ENCODE measurements at places on chromosomes 6 and 20.
A peak's percentile ranks its signal among the peaks of the same experiment; 100 is the strongest.

GRCh38 chr6:2899596-2899995, 3.5 kb downstream of the SERPINB9 start:
- DNase-seq = no peak

DNA sequence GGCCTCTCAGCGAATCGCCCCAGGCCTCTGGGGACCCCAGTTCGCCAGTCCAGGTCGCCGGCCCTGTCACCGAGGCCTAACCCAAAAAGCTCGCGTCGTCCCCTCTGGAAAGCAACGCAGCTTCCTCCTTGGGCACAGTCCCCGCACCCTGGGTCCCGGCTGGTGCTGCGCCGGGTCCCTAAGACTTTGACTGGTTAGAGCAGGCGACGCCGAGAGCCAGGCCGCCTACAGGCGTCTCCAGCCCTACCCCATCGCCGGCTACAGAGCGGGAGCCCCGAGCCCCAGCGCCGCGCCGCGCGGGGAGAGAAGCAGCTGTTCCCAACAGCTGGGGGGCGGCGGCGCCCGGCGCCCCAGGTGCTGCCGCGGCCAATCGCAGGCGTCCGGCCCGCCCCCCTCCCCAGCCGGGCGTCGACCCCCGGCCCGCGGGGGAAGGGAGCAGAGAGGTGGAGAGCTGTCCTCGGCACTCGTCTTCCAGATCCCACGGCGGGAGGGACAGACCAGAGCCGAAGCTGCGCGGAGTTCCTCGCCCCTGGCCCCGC, 540 bp upstream of the RBM24 start:
- DNase-seq = no peak

- DNase-seq = no peak
These were observed 169.2 kb upstream of the C6orf118 start for GRCh38 chr6:165478581-165478980.

DNA sequence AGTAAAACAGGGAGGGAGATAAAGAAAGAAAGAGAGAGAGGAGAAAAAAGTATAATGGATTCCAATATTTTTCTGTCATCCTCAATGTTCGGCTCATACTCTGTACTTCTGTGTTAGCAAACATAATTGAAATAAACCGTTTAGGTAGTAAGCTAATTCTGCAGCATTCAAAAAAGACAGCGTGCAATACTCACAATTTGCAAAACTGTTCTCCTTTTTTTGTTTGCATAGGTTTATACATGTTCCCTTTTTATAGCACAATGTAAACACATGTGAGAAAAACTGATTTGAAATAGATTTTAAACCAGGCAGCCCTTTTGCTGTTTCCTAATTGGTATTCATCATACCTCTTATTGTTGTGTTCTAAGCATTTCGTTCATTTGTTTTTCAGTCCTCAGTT, 188.9 kb downstream of the PLCB1 start:
- no peak for DNase-seq

DNA sequence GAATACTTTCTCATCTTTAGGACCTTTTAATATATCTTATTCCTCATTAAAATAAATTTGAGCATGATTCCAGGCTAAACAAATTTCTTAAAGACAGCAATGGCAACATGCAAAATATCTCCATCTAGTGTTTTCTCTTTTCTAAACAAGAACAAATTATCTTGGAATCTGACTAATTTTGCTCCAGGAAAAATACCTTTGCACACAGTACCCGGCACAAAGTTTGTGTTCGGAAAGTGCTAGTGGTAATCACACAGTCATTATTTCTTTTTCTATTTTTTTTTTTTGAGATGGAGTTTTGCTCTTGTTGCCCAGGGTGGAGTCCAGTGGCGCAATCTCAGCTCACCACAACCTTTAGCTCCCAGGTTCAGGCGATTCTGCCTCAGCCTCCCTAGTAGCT, 8.2 kb upstream of the EFHC1 start:
- no peak for DNase-seq

DNA sequence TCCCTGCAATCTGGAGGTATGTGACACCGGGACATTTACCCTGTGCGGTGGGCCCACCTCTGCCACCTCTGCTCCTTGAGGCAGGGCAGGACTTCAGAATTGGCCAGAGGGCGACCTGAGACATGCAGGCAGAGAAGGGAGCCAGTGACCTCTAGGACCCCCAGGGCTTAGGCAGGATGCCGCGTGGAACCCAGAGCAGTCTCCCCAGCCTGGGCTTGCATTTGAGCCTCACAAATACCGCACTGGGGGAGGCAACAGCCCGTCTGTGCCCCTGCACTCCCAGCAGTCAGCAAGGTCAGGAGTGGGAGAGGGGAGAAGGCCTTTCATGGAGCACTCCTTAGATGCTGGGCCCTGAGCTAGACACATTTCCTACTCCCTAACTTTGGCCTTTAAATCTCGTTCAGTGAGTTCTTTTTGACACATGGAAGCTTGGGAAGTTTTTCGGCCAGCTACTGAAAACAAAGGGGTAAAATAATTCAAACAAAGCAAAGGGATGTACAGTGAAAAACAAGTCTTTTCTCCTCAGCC, 41.7 kb downstream of the C20orf203 start:
- no peak for DNase-seq

GRCh38 chr6:4017834-4018170, 61.1 kb downstream of the FAM217A start:
- peak; percentile 61 for DNase-seq

DNA sequence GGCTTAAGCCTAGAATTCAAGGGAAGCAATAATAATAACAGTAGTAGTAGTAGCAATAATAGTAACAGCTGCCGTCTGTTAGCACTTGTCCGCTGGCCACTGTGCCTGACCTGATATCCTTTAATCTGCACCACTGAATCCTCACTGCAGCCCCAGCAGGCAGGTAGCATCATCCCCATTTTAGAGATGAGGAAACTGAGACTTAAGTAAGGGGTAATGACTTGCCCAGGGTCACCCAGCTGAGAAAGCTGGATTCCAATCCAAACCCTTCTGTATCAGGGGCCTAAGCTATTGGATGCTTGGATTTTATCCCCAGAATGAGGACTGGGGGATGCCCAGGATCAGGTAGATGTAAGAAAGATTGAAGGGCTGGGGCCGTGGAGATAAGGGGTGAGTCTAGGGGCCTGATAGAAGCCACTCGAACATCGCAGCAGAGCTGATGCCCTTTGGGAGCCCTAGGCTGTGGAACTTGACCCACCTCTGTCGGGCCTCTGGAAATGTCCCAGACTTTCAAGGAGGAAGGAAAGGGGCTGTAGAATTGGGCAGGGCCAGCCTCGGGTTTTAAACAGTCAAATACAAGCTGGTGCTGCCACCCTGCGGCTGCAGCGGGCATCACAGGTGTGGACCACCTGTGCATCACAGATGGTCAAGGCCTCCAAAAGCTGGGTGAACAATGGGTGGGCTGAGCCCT, 102.1 kb upstream of the MYL9 start:
- peak; percentile 66 for DNase-seq

DNA sequence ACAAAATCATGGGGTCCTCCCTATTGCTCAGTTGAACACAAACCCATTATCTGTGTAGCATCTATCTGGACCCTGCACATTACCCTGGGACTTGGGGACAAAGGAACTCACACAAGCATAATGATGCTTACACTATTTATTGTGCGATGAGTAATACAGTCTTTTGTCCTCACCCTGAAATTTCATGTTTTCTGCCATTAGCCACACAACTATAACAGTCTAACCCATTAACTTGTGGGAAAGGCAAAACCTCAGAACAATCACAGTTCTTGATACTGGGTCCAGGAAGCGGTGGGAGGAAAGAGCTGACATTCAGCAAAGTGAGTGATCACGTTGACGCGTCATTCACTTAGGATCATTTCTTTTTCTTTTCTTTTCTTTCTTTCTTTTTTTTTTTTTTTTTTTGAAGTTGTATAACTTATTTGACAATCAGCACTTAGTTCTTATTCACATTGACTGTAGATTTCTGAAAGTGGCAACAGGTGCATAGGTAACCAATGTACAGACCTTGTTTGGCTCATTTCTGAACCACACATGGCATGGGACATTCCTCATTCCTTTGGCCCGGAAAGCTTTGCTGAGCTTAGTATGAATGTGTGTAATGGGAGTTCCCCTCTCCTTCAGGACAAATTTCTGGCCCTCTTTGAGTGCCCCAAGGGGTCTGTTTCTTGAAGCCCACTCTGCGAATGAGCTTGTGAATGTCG, 94.8 kb upstream of the CNKSR3 start:
- peak; percentile 50 for DNase-seq

- peak; percentile 30 for DNase-seq
These were observed 674.6 kb upstream of the MARCKS start for GRCh38 chr6:113182370-113183141.

GRCh38 chr6:4577406-4577805, 198.8 kb upstream of the CDYL start:
- no peak for DNase-seq

DNA sequence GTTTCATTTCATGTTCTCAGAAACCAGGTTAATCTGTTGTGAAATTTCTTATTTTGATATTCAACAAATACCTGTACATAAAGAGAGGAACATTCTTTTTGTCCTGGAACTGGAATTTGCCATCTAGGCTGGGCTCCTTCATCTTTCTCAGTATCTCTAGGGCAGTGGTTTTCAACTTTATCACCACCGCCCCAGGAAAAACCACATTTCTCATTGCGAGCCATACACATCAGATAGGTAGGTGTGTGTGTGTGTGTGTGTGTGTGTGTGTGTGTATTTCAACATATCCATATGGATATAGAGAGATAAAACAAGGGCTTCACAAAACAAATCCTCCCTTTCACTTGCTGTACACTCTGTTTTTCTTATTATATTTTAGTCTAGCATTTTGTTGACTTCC, 24.1 kb downstream of the BFSP1 start:
- DNase-seq = no peak

DNA sequence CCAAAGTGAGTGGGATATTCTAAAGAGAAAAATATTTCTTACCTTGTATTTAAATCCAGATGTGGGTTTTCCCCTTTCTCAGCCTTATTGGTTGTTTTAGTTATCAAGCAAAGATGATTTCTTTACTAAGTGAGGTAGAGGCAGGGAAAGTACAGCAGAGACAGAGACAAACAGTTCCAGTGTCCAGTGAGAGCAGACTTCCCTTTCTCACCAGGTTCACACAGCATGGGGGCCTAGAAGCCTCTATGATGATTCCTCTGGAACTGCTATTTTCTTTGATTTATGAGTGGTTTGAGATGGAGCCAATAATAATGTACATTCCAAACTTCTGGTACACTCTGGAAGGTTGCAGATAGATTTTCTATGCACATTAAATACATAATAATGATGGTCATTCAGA, 234.0 kb upstream of the MARCKS start:
- DNase-seq = no peak

DNA sequence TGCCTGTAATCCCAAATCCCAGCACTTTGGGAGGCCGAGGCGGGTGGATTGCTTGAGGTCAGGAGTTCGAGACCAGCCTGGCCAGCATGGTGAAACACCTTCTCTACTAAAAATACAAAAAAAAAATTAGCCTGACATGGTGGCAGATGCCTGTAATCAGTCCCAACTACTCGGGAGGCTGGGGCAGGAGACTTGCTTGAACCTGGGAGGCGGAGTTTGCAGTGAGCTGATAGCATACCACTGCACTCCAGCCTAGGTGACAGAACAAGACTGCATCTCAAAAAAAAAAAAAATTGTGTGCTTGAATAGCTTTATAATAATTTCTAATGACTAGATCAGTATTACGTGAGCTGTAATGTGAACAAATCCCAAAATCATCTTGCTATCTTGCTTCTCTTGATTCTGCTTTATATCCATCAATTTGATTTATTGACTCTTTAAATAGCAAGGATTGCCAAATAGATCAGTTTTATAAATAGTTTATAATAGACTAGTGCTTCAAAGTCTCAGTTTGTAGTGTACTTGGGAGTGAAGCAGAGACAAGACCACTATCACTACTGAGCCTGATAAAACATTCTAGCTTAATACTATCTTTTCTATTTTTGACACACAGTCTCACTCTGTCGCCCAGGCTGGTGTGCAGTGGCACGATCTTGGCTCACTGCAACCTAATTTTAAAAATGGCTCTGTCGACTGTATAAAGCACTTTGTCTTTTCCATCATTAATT, 7.1 kb downstream of the AMD1 start:
- DNase-seq = no peak

- DNase-seq = no peak
These were observed 226.9 kb downstream of the TBC1D7 start for GRCh38 chr6:13101409-13101808.

DNA sequence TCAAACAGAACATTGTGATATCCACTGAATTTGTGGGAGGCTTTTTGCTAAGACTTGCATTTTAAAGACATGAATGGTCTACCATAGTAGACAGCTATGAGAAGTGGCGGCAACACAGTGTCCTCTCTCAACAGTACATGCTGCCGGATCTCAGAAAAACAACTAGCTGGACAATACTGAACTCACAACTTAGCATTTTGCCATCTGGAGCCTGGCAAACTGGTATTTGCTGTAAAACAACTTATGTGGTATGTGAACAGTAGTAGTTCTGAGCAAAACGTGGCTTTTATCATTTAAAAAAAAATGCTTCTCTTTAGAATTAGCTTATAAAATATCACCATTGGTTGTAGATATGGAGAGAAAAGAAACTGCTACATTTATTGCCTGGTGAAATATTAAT, 3.3 kb upstream of the PXDC1 start:
- no peak for DNase-seq

- no peak for DNase-seq
These were observed 10.9 kb downstream of the RFX6 start for GRCh38 chr6:116887894-116888293.

GRCh38 chr6:169787797-169788196, 36.4 kb downstream of the ERMARD start:
- no peak for DNase-seq

GRCh38 chr6:27532820-27533538, 60.1 kb upstream of the ZNF184 start:
- no peak for DNase-seq

GRCh38 chr20:16314320-16314719, 258.9 kb downstream of the KIF16B start:
- no peak for DNase-seq

- peak; percentile 84 for DNase-seq
These were observed 209.1 kb upstream of the JARID2 start for GRCh38 chr6:15036690-15037245.

GRCh38 chr20:34824026-34824425, 1.4 kb downstream of the NCOA6 start:
- no peak for DNase-seq

DNA sequence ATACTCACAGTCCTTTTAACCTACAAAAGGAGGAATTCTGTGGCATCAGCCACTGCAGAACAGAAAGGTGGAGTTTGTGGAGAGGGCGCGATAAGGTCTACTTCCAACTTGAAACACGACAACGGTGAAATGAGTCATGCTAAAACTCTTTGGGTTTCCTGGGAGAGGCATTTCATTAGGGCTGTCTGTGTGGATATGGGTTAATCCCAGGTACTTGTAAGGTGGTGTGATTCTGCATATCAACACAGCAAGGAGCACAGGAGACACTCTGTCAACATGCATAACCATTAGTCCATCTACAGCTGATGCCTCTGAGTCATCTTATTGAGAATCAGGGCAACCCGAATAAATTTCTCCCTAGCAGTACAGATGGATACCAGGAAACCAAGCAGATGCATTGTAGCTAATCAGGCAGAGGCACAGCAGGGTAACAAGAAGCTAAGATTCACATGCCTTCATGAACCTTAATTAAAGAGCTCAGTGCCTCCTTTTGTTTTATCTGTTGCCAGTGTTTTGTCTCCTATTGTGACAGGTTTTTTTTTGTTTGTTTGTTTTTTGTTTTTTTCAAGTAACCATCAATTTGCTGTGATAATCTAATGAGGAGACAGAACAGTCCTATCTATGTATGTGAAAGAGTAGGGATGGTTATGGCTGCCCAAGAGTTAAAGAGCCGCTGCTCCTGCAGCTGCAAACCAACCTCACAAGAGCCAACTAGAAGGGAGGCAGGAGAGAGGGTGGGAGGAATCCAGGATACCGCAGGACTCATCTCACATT, 315.8 kb upstream of the SOX4 start:
- DNase-seq = peak; percentile 27

- no peak for DNase-seq
These were observed 5.8 kb upstream of the ADAM33 start for GRCh38 chr20:3687655-3688054.
